ENCODE measurements at places on chromosomes 12 and 14.

GRCh38 chr12:2776129-2776806 is 18.5 kb upstream of the FKBP4 start:
- DNase-seq = no peak

GRCh38 chr12:21475552-21475951 is 25.9 kb downstream of the RECQL start:
- no peak for DNase-seq

DNA sequence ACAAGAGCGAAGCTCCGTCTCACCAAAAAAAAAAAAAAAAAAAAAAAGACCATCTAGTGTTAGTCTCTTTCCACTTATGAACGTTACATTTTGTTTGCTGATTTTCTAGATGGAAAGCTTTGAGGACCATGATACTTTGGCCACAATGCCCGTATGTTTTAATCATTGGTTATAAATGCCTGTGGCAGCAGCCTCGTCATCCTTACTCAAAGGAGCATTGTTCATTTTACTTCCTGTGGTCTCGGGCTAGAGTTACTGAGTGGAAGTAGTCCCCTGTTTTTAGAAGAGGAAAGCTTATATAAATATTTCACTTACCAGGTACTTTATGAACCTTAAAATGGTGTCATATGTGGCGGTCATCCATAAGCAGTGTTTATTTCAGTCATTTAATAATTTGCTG is 359.9 kb downstream of the AEBP2 start:
- no peak for DNase-seq

DNA sequence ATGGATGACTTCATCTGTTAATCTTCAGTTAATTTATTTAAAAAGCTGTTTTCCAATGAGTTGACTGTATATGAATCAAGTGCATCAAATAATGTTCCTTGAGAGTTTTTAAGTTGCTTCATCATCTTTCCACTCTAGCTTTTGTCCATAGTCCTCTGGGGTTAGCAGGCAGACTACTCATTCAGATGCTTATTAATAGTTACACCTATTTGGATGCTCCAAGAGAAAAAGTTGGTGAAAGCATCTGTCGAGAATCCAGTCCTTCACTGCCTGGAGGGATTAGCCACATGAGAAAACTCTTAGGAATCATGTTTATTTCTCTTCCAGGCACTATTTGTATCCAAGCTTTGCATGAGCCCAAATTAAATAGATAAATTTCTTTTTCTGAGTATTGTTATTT is 70.2 kb downstream of the DACT1 start:
- DNase-seq = no peak

GRCh38 chr12:56256326-56256960 is 1.7 kb downstream of the ANKRD52 start:
- no peak for DNase-seq

GRCh38 chr12:132818562-132818961 is 10.1 kb downstream of the GOLGA3 start:
- no peak for DNase-seq

- DNase-seq = no peak
Observed at GRCh38 chr12:89950421-89950820, 241.8 kb upstream of the ATP2B1 start.

DNA sequence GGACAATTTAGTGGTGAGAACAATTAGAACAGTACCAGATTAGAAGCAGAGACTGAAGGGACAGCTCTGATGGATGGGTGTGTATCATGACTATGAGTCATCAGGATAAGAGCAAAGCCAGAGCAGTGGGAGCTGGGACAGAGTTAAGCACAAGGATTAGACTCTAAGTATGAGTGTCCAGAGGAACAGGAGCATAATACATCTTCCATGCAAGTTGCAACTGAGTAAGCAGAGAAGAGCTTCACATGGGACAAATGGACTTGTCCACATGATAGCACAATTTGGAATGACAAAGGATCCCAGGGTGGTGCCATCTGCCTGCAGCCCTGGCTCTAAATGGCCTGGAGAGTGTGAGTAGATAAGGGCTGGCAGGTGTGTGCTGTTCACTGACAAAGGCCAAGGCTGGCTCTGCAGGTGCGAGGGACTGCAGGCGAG is 226.4 kb upstream of the CAND1 start:
- DNase-seq = no peak

DNA sequence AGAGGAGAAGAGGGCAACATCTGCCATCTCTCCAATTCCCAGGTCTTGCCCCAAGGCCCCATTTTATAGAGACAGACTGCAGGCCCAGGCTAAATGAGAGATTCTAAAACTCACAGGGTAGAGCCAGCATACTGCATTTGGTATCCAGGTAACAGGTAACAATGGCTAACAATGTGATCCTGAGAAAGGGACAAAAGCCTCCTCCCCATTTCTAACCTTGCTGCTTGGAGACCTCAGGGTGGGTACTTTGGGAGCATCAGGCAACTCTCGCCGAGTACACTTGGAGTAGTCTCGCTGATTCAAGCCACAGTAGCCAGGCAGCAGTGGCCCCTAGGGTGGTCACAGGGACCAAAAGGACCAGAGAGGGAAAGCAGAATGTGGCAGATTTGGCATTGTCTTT is 162.6 kb upstream of the PLEKHA5 start:
- no peak for DNase-seq

DNA sequence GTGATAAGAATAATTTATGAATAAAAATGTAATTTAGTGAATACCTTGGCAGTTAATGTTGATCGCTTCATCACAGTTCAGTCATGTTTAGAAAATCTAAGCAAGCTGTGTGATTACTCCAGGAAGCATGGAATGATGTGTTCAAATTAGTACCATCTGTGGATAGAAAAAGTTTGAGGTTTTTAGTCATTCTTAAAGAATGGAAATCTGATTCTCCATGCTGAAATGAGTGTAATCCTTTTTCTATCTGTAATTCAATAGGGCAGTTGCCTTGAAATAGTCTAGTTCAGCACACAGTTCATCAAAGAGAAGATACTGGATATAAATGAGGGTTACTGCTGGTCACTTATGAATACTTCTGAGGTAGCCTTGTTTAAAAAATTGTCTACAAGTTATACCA is 127.2 kb upstream of the MYF6 start:
- no peak for DNase-seq

- DNase-seq = no peak
Observed at GRCh38 chr12:5585178-5585577, 153.3 kb downstream of the NTF3 start.

GRCh38 chr14:27253966-27254365 is 656.1 kb upstream of the NOVA1 start:
- DNase-seq = no peak

DNA sequence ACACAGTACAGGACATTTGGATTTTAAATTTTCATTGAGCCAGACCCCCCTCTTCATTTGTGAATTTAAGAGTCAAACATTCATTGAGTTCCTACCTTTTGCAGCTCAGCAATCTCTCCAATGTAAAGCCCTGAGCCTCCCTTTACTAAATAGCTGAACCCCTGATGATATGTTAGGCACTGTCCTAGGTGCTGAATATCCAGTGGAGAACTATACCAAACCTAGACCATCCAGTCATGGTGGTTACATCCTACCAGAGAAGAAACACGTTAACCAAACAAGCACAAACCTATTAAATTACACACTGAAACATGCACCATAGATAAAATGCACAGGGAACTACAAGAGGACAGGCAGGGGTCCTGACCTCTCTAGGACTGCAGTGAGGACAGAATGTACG is 1585.3 kb upstream of the TMEM132C start:
- DNase-seq = no peak

DNA sequence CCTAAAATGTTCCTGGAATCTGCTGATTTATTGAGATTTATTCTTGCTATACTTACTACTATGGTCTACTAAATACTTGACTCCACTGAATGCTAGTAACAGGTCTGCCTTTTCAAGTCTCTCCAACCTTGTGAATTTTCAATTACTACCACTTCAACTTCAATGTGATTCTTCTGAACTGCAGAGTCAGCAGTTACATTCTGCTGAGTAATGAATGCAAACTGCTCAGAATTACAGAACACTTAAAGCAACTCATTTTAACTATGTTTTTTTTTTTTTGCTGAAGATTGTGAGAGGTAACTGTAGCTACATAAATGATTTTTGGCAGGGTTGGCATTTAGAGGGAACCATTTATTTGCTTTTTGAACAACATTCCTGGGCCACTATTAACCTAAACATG is 41.8 kb downstream of the ARF6 start:
- no peak for DNase-seq

- DNase-seq = no peak
Observed at GRCh38 chr12:26205941-26206340, 10.6 kb downstream of the SSPN start.

GRCh38 chr14:104930526-104931303 is 6.0 kb downstream of the PLD4 start:
- no peak for DNase-seq

DNA sequence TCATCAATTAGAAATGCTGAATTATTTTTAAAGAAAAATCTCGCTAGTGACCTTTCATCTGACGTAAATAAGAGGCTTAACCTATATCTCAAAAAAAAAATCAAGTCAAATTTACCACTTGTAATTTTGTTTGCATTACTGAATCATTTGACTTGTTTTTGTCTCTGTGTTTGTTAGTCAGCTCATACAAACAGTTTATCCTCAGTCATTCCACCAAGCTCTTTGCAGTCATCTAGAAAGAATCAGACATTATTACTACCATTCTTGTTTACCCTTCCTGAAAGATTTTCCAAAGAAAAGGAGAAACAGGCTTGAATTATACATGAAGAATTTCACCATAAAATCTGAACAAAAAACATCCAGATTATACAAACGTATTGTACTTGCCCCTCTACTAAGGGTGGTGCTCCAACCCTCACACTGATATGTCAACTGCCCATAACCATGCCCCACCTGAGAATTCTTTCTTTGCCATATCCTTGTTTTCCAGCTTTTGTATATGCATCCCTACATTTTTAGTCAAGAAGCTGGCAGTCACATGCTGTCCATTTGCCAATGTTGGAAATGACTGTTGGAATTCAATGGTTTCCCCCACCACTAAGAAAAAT is 257.2 kb downstream of the PAWR start:
- no peak for DNase-seq

- no peak for DNase-seq
Observed at GRCh38 chr12:131989021-131989420, 39.3 kb downstream of the EP400 start.

DNA sequence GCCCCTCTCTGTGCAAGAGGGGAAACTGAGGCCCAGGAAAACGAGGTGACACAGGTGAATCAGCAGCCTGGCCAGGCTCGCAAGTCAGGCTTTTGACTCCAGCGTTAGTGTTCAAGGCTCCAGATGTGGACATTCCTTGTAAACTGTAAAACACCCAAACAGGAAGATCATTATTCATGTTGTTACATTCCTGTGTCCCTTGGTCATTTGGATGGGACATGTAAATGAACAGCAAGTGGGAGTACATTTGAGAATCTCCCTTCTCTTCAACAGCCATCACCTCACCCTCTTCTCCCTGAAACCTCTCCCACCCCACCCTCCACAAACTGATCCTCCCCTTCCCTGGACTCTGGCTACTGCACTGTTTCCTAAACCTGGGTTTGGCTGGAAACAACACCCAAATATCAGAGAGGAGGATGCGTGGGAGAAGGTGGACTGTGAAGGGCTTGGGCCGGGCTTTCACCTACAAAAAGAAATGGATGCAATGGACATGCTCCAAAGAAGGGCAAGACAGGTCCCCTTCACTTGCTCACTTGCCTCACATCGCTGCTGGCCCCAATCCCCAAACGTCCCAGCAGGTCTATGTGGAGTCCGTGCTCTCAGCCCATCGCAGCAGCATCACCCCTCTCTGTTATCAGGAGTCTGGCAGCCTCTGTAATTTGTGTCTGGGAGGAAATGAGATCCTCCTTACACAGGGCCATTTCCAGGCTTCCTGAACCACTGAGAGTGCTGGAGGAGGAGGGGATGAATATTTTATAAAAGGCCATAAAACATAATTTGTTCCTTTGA is 76.7 kb downstream of the GALNT8 start:
- DNase-seq = no peak

DNA sequence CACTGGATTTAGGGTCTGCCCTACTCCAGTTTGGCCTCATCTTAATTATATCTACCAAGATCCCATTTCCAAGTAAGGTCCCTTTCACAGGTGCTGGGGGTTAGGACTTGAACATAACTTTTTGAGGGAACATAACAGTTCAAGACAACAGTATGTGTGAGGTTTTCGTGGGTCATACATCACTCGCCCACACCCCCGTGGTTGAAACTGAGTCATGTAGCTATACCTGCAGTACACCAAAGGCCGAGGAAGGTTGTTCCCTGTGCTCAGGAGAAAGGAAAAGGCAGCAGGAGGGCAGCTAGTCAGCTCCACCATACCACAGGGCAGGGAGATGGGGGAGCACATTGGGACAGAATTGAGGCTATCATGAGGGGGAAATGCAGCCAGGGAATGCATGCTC is 167.0 kb downstream of the PPM1H start:
- DNase-seq = no peak

- no peak for DNase-seq
Observed at GRCh38 chr12:29578070-29578469, 80.6 kb upstream of the OVCH1 start.

- no peak for DNase-seq
Observed at GRCh38 chr12:58321414-58321813, 380.0 kb downstream of the ATP23 start.

DNA sequence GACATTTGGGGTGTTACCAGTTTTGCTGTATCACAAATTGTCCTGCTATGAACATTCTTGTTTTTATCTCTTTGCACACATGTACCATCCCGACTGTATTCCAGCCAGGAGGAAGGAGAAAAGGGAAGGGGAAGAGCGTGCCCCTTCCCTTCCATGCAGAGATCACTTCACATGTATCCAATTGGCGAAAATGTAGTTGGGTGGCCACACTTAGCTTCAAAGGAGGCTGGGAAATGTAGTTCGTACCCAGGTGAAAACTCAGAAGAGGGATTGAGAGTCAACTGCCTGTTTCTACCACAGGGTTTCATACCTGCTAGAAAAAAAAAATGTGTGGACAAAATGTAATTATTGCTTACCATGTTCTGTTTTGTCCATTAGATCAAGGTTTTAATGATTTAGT is 189.1 kb upstream of the PELI2 start:
- DNase-seq = no peak

- DNase-seq = no peak
Observed at GRCh38 chr12:120719072-120719471, 6.6 kb upstream of the ACADS start.

- DNase-seq = no peak
Observed at GRCh38 chr14:49405291-49405690, 180.9 kb downstream of the RPS29 start.

GRCh38 chr12:20274008-20274407 is 94.3 kb upstream of the PDE3A start:
- DNase-seq = no peak

DNA sequence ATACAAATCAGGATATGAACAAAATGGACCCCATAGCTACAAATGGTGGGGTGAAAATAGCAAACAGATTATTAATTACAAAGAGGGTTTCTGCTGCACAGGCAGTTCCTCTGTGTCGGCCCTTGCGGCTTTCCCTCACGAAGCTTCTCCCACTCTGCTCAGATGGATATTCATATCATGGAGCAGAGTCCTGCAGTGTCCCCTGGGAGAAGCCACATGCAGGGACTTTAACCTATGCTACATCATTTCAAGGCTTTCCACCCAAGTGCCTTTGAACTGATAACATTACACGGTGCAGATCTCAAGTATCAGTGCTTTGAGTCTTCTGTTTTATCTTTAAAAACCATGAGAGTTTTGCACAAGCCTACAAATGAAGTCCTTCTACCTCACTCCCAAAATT is 229.1 kb downstream of the PPM1H start:
- no peak for DNase-seq

All from CD4-positive, alpha-beta T cell treated with Interleukin-6 for 4 hours (primary cell).